ENCODE measurements at places on chromosomes 1 and 21.
A peak's percentile ranks its signal among the peaks of the same experiment; 100 is the strongest.

GRCh38 chr1:8562881-8563865 is 245.3 kb downstream of the SLC45A1 start:
- no peak for DNase-seq

GRCh38 chr1:78536427-78536826 is 45.7 kb downstream of the PTGFR start:
- DNase-seq, result no peak

- DNase-seq, result no peak
Measured at GRCh38 chr1:227869851-227870305, 54.4 kb downstream of the PRSS38 start.

- no peak for DNase-seq
Measured at GRCh38 chr1:109728870-109729269, 12.0 kb downstream of the GSTM3 start.

- no peak for DNase-seq
Measured at GRCh38 chr1:99397029-99397428, 132.7 kb downstream of the PLPPR4 start.

DNA sequence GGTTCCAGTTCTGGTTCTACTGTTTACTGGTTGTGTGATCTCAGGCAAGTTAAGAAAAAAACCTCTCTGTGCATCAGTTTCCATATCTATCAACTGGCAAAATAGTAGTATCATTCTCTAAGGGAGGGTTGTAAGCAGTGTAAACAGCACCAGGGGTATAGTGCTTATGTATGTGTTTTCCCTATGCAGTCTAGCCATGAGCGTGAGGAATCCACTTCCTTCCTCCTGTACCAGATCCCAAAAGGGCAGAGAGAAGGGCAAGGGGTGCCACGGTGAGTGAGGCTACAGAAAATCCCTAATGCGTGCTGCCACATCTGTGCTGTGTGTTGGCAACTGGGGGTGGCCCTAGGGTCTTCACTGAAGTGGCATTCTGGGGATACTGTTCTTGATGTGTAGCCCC is 18.4 kb upstream of the RNF19B start:
- no peak for DNase-seq

GRCh38 chr1:25679171-25679570 is 62.6 kb downstream of the MAN1C1 start:
- no peak for DNase-seq

DNA sequence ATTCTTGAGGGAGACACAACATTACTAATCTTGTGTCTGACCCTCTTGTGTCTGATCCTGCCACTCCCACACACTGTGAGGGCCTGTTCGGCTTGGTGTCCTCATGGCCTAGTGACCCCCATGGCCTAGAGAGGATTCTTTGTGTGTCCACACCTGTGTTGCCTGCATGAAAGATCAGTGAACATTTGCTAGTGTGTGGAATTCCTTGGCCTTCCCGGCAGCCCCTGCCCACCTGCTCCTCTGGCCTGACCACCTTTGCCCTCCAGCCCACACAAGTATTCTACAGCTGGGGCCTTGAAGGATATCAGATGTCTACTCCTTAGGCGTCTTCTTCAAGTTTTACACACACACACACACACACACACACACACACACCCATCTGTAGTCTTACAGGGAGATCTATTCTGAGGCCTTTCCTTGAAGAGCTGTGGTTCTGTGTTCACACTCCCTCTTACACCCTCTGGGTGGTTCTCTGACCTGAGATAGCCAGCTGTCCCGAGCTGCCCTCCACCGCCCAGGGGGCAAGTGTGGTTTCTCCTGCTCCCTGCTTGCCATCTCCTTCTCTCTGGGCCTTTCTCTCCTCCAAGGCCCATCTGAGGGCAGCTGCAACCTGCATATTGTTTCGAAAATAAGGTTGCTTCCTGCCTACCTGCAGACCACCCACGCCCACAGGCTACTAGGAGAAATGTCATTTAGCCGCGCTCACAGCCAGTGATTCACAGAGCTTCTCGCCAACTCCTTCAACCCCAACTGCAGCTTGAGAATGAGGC is 45.4 kb downstream of the CD247 start:
- no peak for DNase-seq

DNA sequence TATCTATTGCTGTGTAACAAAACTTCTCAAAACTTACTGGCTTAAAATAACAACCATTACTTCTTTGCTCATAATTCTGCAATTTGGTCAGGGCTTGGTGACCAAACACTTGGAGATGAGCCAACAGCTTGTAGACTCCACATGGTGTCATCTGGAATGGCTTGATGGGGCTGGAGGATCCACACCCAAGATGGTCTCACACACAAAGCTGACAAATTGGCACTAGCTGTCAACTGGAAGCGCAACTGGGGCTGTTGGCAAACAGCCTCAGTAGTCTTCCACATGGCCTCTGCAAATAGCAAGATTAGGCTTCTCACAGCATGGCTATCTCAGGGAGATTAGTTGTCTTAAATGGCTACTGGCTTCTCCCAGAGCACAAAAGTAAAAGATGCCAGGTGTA is 27.1 kb upstream of the MTF2 start:
- DNase-seq, result no peak

DNA sequence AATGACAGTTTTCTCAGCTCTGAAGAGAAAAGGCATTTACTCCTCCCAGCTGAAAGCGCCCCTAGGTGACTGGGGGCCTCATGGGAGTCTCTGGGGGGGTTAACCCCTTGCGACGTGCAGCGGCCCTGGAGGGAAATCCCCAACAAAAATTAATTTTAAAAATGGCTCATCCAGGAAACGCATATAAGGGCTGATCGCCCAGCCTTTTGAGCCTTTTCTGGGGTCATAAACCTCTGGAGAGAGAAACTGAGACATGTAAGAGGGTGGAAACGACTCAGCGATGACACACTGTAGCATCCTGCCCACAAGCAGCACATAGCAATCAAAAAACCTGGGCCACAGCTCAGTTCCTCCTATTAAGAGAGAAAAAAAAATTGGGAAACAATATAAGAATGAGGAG is 20.4 kb upstream of the HPDL start:
- DNase-seq, result peak; percentile 65

GRCh38 chr21:17783481-17784179 is 35.5 kb downstream of the C21orf91 start:
- DNase-seq, result no peak

- DNase-seq, result no peak
Measured at GRCh38 chr1:86289161-86289560, 107.0 kb downstream of the ODF2L start.

DNA sequence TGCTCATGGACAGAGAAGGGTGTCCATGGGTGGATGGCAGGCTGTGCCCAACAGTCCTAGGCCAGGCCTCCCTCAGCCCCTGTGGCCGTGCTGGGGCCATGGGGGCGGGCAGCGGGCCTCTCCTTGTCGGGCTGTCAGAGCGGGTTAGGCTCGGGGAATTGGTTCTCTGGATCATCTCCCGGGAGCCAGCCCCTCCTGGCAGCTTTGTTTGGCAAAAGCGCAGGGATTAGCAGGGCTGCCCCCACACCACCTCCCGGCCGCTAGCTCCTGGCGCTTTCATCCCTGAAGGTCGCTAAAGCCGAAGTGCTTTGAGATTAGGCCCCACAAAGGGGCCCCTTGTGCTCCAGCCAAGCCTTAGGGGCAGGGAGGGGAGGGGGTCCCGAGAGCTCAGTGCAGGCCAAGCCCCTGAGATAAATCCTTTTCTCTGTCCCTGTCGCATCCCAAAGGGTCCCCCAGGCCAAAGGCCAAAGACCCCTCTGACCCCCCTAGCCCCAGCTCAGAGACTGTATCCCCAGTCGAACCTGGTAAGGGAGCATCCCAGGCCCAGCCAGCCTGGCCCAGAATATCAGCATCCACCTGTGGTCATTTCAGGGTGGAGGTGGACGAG is 9.8 kb upstream of the DMBX1 start:
- no peak for DNase-seq

DNA sequence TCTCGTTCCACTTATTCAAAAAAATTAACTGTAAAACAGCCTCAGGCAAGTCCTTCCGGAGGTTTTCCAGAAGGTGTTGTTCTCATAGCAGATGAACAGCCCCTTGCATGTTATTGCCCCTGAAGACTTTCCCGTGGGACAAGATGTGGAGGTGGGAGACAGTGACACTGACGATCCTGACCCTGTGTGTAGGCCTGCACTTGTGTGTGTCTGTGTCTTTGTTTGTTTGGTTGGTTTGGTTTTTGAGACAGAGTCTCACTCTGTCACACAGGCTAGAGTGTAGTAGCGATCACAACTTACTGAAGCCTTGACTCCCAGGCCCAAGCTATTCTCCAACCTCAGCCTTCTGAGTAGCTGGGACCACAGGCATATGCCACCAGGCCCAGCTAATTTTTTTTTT is 12.6 kb downstream of the ETV3L start:
- no peak for DNase-seq

GRCh38 chr1:155131856-155132255 is 3.8 kb upstream of the SLC50A1 start:
- DNase-seq, result no peak

DNA sequence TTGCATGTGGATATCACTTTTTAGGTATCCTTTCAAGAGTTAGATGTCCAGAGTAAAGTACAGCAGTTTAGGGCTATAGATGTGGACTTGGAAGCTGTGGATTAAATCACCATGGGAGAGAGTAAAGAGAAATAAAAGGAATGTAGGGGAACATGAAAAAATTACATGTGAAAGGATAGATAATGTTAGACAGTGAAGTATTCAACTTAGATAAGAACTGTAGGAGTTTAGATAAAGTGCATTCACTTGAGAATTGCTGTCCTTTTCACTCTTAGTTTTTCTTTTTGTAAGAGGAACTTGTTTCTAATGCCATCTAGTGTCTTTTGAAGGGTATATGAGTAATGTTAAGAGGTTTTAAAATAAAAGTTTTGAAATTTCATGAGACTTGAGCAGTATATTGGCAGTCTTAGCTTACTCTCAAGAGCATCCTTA is 40.1 kb downstream of the MAST2 start:
- DNase-seq, result peak; percentile 32

- DNase-seq, result no peak
Measured at GRCh38 chr21:37695111-37695510, 221.1 kb downstream of the KCNJ6 start.

- no peak for DNase-seq
Measured at GRCh38 chr1:87240661-87241285, 87.9 kb upstream of the LMO4 start.

- DNase-seq, result no peak
Measured at GRCh38 chr1:234488054-234489006, 9.4 kb upstream of the TARBP1 start.

- DNase-seq, result peak; percentile 42
Measured at GRCh38 chr1:247357781-247358211, 26.1 kb upstream of the ZNF496 start.

- DNase-seq, result no peak
Measured at GRCh38 chr21:28875078-28875477, 117.6 kb downstream of the LTN1 start.

DNA sequence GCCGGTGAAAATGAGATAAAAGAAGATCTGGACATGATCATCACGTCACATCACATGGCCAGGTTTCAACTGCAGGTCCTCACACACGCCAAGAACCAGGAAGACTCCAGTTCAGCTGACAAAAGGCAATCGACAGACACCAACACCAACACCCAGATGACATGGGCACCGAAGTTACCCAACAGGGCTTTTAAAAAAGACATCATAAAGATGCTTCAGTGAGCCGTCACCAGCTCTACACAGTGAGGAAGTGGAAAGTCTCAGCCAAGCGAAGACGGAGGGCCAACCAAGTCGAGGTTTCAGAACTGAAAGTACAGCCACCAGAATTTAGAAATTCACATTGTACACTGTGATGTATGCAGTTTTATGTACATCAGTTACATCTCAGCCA is 154.3 kb upstream of the COL6A1 start:
- DNase-seq, result peak; percentile 55

DNA sequence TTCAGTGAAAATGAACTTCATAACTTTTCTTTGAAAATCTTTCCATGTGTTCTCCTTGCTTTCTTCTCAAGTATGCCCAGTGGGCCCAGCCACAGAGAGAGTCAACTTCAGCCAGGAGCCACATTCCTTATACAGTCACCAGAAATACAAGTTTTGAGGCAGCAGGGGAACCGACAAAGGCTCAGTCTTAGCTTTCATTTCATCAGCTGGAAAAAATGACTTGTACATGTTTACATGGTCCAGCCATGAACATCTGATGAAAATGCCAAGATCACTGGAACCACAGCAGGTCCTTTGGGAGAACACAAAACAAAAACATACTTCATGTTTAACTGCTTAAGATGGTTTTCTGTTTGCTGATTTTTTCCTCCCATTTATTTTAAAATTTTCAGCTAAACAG is 72.5 kb downstream of the SYDE2 start:
- DNase-seq, result no peak

- DNase-seq, result no peak
Measured at GRCh38 chr1:111656086-111657017, 36.8 kb downstream of the RAP1A start.

- DNase-seq, result no peak
Measured at GRCh38 chr1:162193815-162194214, 124.3 kb downstream of the NOS1AP start.

- no peak for DNase-seq
Measured at GRCh38 chr1:27832762-27833161, 2.2 kb downstream of the PPP1R8 start.

- peak; percentile 75 for DNase-seq
Measured at GRCh38 chr1:226738995-226739695, at the start of gene ITPKB. ITPKB (minus strand) TSS chr1:226739282; CDS start chr1:226737458, 1,824 bp downstream.

DNA sequence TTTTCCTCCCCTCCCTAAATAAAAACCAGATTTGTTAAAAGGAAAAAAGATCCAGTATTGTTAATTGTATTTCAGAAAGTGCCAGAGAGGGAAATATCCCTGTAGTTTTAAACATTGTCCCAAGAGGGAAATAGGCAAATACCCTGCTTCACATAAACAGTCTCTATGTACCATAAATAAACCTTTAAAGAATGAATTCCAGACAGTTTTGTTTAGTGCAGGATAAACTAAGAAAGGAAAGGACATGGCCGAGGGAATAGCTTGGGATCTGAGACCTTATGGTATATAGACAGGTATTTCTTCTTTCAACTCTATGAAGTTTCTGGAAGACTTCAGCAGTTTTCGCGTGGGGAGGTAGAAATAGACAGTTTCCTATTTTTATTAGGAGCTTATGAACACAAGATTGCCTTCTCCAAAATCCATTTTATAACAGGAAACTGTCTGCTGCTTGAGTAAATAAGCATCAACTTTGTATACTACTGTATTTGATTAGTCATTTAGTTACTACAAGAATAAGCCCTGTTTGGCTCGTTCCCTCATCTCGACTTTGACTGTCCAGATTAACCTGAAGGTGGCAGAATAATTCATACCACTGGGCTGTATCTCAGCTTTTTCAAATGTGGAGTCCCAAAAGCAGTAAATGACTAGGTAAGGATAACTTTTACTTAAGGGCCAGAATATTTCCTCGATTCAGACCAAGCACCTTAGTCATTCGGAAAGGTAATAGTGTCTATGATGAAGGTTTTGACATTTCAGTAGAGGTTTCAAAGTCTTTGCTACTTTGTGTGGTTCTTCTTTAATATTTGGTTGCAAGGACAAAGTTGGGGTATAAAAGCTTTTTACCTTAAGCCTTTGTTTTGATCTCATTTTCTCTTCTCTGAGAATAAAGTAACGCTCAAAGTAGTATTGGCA is 177.5 kb downstream of the VPS13D start:
- peak; percentile 27 for DNase-seq

- no peak for DNase-seq
Measured at GRCh38 chr1:218463194-218464156, 118.3 kb downstream of the TGFB2 start.
